Coronary artery (tissue), 2 donors: ENCODE measurements at places on chromosomes 7 and 10.

- peak; percentile 67 for DNase-seq
These were observed 219.1 kb downstream of the MAD1L1 start for GRCh38 chr7:2013381-2014311.

DNA sequence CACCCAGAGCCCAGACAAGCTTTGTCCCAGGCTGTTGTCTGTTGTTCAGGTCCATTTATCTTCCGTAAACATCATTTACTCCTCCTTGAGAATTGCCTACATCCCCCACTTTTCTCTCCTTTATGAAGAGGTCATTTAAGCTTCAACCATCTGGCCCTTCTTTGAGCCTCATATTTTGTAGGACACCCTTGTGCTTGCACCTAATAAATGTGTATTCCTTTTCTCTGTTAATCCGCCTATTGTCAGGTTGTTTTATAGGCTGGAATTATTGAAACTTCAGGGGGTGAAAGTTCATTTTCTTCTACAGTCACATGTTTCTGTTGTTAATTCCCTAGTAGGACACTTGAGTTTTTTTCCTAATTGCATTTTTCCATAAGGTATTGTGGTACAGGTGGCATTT is 19.6 kb upstream of the CTTNBP2 start:
- DNase-seq, result no peak

DNA sequence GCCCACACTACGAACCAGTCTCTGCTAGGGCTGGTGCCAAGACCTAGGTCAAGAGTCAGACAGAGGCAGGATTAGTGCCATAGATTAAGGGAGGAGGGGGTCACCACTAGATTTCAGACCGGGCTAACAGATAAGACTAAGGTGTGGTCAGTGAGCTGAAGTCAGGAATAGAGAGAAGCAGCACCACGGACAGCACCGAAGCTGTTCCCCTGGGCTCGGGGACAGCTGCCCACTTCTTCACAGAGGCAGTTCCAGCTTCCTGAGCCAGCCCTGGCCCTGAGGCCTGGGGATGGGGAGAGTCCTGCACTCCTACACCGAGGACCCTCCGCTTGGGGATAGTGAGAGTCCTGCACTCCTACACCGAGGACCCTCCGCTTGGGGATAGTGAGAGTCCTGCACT is 11.2 kb upstream of the JAKMIP3 start:
- no peak for DNase-seq

DNA sequence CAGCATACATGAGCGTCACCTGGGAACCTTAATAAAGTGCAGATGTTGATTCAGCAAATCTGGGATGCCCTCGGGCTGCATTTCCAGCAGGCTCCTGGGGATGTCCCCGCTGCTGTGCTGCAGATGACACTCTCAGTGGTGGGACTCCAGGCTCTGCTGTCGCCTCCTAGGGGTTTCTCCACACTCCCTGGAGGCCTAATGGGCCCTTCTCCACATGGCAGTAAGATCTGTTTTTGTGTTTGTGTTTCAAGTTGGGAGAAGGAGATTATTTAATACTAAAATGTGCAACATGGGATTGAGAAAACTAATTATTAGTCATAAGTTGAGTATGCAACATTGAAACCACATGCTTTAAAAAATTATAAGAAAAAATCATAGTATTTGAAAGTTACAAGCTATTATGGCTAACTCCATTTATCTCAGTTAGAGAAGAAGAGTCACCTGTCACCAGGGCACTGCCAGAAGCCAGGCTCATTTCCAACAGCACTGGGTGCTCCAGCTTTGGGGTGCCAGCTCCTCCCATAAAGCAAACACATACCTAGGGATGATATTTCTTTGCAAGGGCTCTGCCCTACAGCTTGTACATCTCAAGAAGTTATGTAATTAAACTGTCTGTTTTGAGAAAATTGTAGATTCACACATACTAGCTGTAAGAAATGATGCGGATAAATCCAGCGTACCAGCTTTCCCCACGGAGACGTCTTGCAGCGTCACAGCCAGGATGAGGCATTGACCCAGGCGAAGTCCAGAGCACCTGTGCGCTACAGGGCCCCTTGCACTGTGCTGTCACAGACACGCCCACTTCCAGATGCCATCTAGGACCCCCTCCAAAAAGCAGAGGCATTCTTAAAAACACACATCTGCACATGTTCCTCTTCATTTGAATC is 106.4 kb downstream of the EGFR start:
- DNase-seq, result no peak

DNA sequence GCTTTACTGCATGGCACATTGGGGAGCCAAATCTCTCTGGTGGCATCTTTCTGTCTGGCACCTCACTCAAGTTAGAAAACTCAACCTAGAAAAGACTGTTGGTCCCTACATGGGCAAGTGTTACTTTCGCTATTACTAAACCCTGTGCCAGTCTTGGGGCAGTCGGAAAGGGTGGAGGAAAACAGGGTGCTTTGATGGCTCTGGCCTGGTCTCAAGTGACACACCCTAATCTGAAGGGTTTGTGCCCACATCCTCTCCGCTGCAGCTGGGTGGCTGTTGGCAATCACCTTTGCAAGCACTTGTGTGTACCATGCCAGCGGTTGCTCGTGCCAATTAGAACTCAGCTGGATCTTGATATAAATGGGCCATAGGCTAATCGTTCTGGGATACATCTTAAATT is 159.8 kb upstream of the ITGB1 start:
- no peak for DNase-seq

DNA sequence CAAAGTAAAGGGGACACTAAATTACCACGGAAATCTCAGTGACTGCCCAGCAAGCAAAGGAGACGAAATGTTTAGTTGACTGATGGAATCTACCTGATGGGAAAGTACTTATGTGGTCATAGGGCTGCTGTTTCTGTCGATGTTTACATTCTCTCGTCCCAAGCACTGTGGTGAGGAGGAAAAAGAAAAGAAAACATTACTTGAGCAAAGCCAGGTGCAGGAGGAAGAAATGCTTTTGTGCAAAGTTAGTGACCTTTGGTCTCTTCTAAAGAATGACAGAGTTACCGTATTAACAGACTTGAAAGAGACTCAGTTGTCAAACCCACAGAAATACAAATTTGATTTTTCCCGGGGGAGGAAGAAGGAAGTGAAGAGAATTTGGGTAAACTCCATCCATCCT is 43.3 kb upstream of the FMC1 start:
- no peak for DNase-seq

- no peak for DNase-seq
These were observed 41.4 kb downstream of the AHCYL2 start for GRCh38 chr7:129266181-129266580.

DNA sequence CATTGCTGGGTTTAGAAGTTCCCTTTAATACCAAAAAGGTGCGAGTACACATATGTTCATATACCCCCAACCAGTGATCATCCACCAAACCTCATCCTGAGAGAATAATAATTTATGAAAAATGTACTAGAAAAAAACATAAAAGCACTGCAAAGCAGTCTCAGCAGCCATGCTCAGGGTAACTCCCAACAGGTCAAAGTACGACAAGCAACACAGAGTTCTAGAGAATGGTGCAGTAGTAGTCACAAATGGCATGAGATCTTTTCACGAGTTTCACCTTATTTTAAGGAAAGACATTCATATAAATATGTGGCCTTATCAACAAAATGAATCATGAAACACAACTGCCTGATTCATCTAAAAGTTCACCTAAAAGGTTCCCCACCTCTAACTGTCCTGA is 338.5 kb downstream of the PARD3 start:
- no peak for DNase-seq

DNA sequence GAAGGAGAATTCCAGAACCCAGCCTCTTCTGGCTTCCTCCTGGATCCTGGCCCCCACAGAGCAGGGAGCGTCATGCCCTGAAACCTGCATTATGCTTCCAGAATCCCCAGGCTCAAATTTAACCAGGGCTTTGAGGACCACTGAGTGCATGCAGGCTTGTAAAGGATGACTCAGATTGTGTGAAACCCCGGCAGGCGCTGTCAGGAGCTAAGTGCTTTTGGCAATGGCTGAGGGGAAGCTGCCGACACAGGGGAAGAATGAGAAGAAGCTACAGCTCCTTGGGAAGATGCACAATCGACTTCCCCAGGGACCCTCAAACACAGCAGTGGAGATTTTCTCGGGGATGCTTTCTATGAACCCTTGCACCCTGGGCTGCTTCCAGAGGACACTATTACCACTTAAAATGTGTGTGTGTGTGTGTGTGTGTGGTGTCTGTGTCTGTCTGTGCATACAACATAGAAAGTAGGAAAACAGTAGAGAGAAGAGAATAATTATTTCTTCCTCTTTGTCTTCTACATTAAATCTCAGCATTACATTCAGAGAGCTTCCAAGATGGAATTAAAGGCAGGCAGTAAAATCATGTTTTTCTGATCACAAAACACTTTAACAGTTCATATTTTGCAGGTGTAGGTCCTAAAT is 183.5 kb upstream of the INHBA start:
- DNase-seq, result no peak

GRCh38 chr7:33217595-33217994 is 88.2 kb downstream of the BBS9 start:
- no peak for DNase-seq

- no peak for DNase-seq
These were observed 404.3 kb downstream of the SFMBT2 start for GRCh38 chr10:7006566-7006965.

- DNase-seq, result no peak
These were observed 78.8 kb downstream of the PDSS1 start for GRCh38 chr10:26776258-26776657.

DNA sequence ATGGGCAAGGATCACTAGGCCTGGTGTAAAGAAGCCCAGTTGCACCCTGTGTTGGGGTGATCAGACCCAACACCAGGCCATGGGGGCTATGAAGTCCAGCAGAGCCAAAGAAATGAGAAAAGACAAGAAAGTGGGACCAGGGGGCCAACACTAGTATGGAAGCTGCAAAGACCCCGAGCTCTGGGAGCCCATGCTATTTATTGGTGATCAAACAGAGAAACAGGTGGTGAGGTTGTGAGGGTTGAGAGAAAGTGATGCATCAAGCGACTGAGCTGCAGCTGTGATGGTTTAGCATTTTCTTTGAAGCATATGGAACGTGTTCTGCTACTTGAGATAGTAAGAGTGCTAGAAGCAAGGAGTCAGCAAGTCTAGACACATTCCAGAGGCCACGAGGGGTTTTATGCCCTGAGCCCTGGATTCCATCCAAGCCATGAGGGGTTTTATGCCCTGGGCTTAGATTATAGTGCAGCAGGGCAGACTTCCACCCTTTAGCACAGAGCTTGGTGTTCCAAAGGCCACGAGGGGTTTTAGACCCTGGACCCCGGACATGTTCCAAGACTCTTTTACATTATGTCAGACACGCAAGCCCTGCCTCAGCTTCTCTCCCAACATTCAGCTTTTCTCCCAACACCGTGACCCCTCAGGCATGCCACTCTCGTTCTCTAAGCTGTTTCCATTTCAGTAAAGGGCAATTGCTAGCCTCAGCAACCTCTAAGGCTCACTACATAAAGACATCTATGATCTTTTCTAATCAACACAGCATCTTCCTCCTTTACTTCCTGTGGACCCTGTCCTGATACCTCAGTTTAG is 43.1 kb upstream of the GPAM start:
- DNase-seq, result no peak
